ENCODE measurements at places on chromosomes 16 and 17.

DNA sequence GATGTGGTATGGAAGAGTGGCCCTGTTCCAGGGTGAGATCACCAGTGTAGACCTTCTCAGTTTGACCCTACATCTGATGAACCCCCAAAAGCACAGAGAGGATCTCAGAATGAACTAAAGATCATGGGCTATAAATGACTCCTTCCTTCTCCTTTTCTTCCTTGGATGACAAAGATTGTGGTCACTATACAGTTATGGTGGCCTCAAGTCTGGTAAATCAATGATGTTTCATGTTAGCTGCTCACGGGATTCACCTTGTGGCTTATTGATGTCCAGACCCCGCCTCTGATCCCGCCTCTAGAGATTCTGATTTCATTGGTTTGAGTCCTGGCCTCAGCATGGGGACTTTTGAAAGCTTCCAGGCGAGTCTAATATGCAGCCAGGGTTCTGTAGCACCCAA, 112.2 kb downstream of the PITPNC1 start:
- DNase-seq: no peak

DNA sequence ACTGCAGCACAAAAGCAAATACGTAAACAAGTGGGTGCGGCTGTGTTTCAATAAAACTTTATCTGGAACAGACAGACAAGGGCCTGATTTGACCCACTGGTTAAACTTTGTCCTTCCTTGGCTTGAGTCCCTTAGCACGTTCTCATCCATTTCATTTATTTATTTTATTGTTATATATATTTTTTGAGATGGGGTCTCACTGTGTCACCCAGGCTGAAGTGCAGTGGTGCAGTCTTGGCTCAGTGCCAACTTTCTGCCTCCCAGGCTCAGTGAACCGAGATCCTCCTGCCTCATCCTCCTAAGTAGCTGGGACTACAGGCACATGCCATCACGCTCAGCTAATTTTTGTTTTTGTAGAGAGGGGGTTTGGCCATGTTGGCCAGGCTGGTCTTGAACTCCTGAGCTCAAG, 64.3 kb downstream of the MYH11 start:
- no peak for DNase-seq

DNA sequence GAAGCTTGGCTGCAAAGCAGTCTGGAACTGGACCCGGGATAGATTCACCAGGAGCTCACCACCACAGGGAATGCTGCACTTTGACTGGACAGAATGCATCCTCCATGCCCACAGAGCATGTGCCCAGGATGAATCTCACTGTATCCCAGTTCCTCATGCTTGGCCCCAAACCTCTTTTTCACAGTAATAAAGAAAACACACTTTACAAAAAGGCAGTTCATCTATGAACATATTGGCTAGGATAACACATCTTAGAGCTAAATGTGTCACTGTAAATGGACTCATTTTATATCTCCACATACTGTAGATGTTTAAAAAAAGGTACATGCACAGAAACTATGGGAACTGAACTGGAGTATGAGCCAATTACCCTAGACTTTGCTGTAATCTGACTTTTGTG, 266.9 kb downstream of the TOX3 start:
- DNase-seq: no peak

DNA sequence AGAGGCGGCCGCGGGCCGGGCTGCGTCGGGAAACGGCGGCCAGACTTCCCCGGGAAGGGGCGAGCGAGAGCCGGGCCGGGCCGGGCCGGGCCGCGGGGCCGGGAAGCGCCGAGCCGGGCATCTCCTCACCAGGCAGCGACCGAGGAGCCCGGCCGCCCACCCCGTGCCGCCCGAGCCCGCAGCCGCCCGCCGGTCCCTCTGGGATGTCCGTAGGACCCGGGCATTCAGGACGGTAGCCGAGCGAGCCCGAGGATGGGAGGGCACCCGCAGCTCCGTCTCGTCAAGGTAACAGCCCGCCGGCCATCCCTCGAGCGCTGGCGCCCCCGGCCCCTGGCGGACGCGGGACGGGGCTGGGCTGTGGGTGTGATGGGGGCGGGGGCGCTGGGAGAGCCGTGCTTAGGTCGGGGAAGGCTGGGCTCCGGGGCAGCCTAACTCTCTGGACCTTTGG, at the start of gene CRHR1:
TSS of gene CRHR1 (plus strand) at position 28 of the 448 bp plus-strand sequence. CDS start at position 253, 225 bp downstream.
- no peak for DNase-seq

- no peak for DNase-seq
Measured at GRCh38 chr16:86576591-86577313, 1.6 kb upstream of the FOXL1 start.

GRCh38 chr16:11768849-11769248, 26.2 kb upstream of the TXNDC11 start:
- DNase-seq: no peak

DNA sequence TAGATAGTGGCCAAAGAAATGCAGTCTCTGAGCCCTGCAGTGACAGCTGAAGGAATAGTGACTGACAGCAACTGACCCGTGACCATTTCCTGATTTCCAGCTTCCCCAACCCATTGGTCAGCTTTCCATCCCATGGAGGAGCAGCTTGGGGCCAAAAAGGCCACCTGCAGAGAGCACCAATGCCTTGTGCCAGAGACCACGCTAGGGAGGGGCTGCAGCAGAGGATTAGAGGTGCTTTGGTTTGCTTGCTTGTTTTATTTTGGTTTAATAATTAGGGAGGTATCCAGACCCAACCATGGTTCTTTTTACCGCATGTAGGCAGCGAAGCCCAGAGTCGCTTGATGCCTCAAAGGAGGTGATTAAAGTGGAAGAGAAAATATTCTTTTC, 61.3 kb upstream of the SIAH1 start:
- no peak for DNase-seq

DNA sequence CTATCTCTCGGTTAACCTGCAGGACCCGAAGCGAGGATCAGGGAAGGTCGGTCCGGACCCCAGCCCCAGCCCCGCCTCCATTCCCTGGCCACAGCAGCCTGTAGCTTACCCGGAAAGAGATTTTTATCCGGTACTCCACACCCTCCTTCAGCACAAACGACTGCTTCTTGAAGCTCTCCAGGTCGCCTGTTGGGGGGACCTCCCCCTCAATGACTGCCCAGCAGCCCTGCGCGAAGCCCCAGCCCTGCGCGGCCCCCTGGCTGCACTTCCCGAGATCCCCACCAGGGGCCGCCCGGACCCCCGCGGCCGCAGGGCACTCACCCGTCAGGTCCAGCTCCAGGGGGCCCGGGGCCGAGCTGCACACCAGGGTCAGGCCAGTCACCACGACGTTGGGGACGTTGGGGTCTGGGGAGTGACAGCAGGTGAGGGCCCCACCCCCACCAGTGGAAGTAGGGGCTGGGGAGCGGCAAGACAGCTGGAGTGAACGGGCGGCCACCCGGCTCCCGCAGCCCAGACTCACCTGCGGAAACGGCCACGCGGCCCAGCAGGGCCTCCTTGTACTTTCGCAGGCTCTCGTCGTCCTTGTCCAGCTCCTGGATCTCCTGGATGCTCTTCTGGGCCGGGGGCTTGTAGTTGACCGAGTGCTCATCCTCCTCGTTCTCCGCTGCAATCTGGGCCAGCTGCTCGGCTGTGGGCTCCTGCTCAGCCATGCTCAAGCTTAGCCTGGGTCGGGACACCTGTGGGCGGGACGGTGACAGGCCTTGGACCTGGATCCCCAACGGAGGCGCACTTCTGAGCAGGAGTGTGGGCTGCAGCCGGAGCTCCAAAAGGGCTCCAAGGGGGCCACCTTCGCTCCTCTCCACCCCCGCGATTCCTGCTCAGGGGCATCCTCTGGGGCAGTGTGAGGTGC, 1.7 kb downstream of the ARHGDIA start:
- no peak for DNase-seq

DNA sequence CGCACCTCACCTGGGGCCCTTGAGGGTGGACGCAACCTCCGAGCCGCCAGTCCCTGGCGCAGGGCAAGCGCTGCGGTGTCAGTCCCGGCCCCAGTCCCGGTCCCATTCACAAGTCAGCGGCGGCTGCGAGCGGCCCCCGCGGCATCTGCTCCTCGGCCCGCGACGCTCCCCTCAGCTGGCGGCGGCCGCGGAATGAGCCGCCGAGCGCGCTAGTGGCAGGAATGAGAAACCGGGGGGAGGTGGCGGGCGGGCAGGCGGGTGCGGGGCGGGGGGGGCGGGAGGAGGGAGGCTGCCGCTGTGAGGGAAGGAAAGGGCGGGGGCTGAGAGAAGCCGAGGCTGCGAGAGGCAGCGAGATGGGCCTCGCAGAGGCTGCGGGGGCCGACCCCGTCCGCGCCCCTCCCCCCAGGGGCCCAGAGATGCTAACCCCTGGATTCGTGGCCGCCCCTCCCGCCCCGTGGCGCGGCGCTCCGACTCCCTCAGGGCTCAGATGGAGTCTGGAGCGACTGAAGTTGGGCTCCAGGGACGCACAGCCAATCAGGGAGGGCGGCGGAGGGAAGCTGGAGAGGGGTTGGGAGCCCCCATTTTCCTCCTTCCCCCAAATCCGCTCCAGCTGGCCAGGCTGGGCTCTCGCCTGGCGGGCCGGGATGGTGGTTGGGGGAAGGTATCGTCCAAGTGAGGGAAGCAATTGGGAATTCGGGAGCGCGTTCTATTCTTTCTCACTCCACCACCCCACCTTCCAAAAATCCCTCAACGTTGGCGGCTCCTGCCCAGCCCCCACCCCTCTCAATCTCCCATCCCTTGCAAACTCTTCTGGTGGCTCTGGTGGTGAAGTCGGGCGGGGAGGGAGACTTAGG, at the start of gene CDH11:
TSS of gene CDH11 (minus strand) at position 194 of the 854 bp plus-strand sequence. CDS start 117,194 bp downstream, outside the sequence.
- DNase-seq: no peak

DNA sequence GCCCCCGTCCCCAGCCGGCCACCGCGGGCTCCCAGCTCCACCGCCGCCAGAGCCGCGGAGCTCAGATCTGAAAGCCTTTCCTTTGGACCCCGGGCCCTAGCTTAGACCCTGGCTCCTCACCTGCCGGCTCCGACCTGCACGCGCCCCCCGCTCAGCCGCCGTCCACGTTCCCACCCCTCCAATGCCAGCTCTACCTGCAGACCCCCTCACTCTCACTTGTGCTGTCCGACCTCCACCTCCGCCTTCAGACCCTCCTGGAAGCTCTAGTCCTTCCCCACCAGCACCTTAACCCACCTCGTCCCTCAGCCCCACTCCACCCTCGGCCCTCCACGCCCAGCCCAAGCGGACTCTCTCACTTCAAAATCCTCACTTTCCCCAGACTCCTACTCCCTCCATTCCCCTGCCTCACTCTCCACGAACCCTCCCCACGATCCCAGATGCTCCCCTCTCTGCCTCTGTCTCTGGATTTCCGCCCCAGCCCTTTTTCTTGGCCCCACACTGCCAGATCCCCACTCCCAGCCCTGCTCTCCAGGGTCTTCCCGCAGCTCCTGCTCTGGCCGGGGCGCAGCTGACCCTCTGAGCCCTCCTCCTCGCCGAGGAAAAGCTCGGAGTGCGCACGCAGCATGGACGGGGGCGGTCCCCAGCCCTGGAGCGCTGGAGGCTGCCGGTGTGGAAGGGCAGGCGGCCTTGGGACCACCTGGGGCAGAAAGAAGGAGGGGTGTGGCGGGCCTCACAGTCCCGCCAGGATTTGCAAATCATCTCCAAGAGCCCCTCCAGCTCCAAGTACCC, at the start of gene TMEM114:
TSS of gene TMEM114 (minus strand) at position 612 of the 789 bp plus-strand sequence. CDS start 673 bp downstream, outside the sequence.
- DNase-seq: no peak

GRCh38 chr16:50476486-50477255, 71.5 kb upstream of the NKD1 start:
- no peak for DNase-seq

DNA sequence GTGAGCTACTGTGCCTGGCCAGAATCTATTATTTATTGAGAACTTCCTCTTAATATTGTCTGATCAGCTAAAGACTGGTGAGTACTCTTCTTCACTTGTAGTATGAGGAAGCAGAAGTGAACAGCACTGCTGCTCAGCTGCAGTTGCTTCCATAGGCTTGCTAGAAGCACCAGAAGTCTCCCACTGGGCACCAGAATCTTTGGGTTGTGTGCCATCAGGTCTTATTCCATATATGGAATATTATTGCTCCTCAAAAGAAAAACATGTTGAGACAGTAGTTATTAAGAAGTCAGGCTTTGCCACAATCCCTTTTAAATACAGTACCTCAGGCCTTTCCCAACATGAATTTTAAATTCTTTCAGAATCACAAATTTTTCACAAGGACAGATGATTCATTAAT, 17.2 kb downstream of the SNTB2 start:
- no peak for DNase-seq

DNA sequence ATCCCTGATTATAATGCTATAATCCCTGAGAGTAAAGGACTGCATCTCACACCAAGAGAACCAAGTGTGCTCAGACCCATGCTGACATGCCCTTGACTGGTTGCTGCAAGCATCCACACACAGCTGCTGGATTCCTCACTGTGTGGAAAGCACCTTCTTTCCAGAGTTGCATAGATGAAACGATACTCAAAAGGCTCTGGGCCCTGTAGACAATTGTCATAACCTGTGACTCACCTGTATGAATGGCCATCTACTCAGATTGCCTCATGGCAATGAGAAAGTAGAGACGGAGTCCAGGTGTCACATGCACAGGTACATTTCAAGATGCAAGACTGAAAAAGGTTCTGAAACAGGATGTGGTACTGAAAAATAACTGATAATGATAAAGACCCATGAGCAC, 58.1 kb downstream of the MPHOSPH6 start:
- DNase-seq: no peak

DNA sequence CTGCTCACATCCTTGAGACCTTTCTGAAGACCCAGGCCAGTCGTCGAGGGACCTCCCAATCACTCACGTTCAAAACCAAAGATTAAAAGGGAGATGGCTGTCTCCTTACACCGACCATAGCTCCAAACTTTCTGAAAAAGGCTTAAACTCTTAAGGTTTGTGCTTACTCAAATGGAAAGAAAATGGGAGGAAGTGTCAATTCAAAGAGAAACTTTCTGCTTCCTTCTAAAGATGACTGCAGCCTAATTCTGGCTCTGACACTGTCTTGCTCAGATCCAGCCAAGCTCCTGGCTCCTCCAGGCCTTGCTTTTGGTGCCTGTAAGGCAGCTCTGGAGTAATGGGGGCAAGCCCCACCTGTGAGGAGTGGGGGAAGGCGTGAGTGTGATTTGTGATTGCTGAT, 54.9 kb upstream of the WSB1 start:
- DNase-seq: no peak

GRCh38 chr17:81549826-81550225, 2.3 kb downstream of the FAAP100 start:
- no peak for DNase-seq

GRCh38 chr17:7834542-7834956, 532 bp downstream of the KDM6B start:
- DNase-seq: no peak

DNA sequence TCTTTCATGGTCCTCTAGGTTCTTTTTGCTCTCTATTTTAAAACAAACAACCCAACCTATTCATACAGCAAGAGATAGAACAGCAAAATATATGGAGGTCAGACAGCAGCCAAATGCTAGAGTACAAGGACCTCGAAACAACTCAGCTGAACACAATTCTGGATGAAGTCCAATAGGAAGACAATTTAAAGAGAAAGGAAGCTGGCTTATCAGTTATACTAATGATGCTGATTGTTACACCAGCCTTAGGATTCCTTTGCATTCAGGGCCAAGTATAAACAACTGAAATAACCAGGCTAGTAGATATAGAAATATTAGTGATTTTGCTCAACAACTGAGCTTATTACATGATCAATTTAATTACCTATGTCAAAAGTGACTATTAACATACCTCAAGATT, 2.5 kb downstream of the SSH2 start:
- no peak for DNase-seq

All from activated T-helper 1 cell treated with anti-CD3 and anti-CD28 coated beads, Interleukin-2, amount 50 U/mL, for 16 hours (primary cell).